G401 (cell line): ENCODE measurements at places on chromosomes 12 and 14. TPM values are rescaled to one million over a fixed set of nuclear protein-coding genes. Genes with fewer than 3 reads are reported as not detected.

Gene TEAD4
- 34.3 and 35.9 TPM in 2 replicates for total RNA-seq

Gene BHLHE41
- total RNA-seq = 1.4 and 2.8 TPM in 2 replicates

Gene SLCO1B3
- total RNA-seq = not detected in 2 replicates

Gene ACSM4
- not detected in 2 replicates for total RNA-seq

Gene STAC3
- 0.14 TPM in 1 of 2 replicates, not detected in the other for total RNA-seq

Gene SERPINA12
- total RNA-seq = not detected in 2 replicates

Gene TAC3
- 0.85 TPM in 1 of 2 replicates, not detected in the other for total RNA-seq

Gene CLEC1A
- not detected in 2 replicates for total RNA-seq

Gene ZNF839
- total RNA-seq = 13.2 and 16.4 TPM in 2 replicates

Gene CCDC85C
- total RNA-seq = 20.4 and 25.8 TPM in 2 replicates

Gene SLC2A13
- total RNA-seq = 1.5 and 2.2 TPM in 2 replicates

Gene CLEC7A
- total RNA-seq = not detected in 2 replicates

Gene RNASE7
- not detected in 2 replicates for total RNA-seq

Gene PRIMA1
- not detected in 2 replicates for total RNA-seq

Gene ESRRB
- total RNA-seq = not detected in 2 replicates

Gene IFT43
- 38.9 and 43.7 TPM in 2 replicates for total RNA-seq

Gene AHNAK2
- 17.0 and 31.1 TPM in 2 replicates for total RNA-seq

Gene AKAP6
- 0.06 and 2.3 TPM in 2 replicates for total RNA-seq

Gene MYO1H
- total RNA-seq = not detected in 2 replicates
